Stimulated activated memory B cell treated with anti-CD40 and anti-IgM and Interleukin-4, amounts not matched to agents 10 μg/mL and 1 μg/mL and 100 μg/mL, for 72 hours (primary cell): ENCODE measurements at places on chromosomes 13 and 19.
A peak's percentile ranks its signal among the peaks of the same experiment; 100 is the strongest.

DNA sequence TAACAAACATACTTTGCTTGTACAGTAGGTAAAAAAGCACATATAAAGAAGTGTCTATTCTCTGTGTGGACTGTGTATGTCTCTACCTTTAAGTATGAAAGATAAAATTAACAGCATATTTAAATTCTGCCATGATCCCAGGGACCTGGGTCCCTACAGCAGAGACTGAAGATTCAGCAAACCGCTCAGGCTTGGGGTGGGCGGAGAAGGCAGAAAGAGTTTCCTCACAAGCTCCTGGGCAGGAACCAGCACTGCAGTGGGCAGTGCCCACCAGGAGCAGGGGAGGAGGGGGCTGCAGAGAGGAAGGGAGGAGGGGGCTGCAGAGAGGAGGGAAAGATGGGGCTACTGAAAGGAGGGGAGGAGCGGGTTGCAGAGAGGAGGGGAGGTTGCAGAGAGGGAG lies 44.6 kb upstream of the GRTP1 start:
- no peak for ATAC-seq

DNA sequence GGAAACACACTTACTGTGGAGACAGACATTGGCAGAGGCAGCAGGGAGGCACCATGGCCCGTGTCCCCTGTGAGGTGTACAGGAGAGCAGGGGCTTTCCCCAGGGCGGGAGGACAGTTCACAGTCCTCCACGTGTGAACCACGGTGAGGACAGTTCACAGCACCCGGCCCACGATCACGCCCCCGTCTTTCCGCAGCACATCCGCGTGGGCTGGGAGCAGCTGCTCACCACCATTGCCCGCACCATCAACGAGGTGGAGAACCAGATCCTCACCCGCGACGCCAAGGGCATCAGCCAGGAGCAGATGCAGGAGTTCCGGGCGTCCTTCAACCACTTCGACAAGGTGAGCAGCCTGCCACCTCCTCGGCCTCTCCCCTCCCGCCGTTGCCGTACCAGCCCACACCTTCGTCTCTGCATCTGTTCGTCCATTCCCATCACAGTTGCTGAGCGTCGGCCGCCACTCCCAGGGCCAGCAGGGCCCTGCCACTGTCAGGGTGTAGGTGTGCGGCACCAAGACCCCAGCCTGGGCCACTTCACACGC lies 17.4 kb downstream of the CAPN12 start:
- no peak for ATAC-seq

DNA sequence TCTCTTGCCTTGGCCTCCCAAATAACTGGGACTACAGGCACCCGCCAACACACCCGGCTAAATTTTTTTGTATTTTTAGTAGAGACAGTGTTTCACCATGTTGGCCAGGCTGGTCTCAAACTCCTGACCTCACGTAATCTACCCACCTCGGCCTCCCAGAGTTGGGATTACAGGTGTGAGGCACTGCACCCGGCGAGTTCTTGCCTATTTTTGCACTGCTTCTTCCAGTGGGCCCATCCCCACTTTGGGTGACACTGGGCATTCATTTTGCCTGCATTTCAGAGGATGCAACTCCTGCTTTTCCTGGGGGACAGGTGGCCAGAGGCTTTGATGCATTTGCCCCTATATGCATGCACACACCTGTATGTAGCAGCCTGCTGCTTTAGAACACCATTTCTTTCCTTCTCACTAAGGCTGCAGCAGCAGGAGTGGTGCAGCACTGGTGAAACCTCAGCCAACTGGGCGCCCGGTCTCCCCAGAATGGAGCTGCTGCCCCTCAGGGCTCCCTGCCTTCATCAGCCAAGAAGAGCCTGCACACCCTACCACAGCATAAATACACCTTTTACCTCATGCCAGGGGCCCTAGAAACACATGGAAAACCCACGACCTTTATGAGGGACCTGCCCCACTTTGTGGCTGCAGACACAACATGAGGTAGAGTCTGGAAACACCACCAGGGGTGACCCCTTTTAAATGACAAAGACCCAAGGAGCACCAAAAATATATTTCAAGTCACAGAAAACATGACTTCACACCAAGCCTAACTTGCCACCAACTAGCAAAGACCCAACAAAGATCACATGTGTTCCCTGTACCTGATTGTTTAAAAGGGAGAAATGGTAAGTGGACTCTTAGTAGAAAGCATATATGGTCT lies 36.8 kb upstream of the POP4 start:
- no peak for ATAC-seq

- no peak for ATAC-seq
These were observed 397.8 kb upstream of the ZNF507 start for GRCh38 chr19:31947436-31948115.

DNA sequence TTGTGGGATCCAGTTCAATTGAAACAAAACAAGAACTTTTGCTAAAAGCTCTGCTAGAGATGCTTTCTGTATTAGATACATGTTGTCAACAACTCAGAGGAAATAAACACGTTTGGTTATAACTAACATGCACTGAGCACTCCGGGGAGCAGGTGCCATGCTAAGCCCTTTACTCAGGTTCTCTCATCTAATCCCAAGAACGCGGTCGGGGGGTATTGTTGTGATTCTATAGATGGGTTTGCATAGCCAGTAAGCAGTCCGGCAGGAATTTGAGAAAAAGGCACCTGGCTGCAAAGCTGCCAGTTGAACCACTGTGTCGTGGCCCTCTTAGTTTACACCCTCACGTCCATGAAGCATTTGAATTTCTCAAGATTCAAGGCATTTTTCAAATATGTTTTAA lies 24.3 kb upstream of the SPACA7 start:
- ATAC-seq, result no peak

DNA sequence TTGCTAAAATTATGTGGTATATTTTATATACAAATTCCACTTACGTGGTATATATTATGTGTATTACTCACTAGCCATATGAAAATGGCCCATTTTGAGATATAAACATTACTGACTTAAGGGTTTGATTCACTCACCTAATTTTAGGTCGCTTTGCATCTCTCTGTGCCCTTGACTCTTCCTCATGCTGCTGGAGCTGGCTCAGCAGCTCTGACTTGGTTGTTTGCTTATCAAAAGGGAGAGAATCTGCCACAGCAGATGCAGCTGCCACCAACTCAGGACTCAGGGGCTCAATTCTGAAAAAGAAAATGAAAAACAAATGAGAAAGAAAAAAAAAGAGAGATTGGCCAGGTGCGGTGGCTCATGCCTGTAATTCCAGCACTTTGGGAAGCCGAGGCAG lies 12.2 kb downstream of the MRPS31 start:
- no peak for ATAC-seq

GRCh38 chr19:55369653-55370304 lies 484 bp downstream of the IL11 start:
- ATAC-seq, result no peak

DNA sequence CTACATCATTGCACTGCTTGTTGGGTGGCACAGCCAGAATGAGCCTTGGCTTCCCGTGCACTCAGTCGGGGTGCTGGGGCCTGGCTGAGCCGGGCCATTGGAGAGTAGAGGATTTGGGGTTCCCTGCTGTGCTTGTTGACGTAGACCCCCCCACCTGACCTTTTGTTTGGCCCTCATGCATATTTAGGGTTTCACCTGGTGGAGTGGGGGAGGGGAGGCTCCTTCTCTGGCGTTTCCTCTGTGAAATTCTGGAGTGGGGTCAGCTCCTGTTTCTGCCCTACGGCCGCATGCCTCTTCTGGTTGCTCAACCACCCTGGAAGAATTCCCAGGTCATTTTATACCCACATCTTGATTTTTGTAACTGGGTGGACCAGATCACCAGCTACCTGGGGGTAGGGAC lies 82.8 kb downstream of the SIPA1L3 start:
- no peak for ATAC-seq

DNA sequence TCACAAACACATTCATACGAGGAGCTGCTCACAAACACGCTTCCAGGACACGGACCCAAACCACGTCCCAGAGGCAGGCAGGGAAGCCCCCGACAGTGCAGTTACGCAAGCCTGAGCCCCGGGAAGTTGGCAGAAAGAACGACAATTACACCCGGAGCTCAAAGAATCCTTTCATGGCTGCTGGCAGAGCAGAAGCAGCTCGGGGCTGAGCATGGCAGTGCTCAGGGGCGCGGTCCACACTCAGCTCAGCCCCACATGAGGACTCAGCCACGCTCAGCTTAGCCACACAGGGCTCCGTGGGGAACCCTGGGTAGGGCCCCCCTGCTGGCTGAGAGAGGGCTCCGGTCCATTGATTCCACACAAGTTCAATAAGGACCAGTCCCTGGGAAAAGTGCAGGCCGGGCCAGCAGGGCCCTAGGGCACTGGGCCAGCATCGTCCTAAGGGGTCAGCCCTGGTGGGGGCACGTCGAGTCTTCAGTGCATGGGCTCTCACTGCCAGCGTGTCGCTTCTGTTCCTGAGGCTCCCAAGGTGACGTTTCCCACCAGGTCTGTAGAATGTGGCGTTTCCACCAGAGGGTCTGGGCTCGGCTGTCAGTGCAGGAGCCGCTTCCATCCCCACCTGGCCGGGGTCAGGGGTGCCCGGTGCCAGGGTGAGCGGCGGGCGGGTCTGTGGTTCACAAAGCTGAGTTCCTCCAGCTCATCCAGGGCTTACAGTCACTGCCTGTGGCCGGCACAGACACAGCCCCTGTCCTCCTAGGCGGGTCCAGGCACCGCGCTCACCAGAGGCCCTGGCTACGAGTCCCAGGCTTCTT lies 23.1 kb downstream of the GAS6 start:
- peak; percentile 4 for ATAC-seq
